ENCODE measurements at places on chromosomes 1 and 21.

DNA sequence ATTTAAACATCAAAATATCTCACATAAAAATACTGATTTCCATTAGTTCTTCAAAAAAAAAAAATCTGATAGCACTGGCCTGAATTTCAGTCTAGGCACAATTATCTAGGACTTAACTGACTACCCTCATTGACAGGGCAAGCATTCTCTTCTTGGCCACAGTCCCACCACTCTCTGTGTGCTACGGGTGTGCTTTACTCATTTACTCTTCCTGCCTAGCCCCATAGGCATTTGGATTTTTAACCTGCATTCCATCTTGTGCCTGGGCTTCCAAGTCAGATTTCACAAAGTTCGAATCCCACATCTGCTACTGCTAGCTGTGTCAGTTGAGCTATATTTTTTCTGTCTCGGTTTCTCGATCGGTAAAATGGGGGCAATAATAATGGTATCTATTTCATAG is 38.0 kb downstream of the PTPN14 start:
- no peak for DNase-seq

DNA sequence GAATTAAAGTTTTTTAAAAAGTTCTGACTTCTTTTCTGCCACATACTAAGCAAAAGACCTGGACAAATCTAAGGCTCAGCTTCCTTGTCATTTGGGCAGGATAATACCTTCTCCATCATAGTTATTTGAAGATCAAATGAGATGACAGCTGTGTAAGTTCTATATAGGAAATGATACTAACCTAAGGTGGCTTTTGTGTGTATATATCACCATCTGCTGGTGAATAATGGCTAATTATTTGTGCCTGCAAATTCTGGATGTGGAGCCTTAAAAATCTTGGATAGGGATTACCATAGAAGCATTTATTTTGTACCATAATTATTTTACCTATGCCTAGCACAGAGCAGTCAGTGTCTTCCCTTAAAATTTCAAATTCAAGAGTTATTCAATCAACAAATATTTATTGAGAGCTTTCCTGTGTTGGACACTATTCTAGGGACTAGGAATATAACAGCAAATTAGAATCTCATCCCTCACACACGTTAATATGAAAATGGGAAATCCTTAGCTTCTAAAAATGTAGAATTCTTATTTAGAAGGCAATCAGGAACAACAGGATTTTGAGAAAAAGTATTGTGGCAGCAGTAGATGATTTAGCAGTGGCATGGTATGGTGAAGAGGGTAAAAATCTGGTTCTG is 89.8 kb downstream of the TMEM200B start:
- peak; percentile 67 for DNase-seq

- DNase-seq = no peak
Observed at GRCh38 chr1:59113876-59114457, 182.9 kb upstream of the FGGY start.

DNA sequence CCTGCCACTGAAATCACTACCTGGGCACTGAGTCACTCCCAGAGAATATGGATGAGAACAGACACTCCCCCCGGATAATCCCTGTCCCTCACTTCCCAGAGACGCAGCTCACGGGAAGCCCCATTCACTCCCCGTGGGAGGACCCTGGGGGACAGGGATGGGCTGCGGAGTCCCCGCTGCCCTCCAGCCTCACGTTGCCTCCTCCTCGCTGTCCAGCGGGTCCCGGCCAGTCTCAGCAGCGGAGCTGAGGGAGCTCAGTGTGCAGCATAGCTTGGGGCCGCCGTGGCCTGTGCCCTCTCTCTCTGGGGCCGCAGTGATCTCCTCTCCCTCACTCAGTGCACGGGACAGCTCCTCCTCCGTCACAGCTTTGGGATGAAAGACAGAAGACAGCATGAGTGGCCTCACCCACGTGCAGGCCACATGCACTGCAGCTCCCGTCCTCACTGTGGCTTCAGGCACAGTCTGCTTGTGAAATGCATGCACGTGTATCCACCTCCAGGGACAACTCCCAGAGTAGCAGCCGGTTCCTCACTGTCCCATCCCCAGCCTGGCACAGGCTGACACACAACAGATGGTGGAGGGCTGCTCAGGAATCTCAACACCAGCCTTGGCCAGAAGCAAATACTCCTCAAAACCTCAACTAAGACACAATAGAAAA is 7.4 kb downstream of the CFAP410 start:
- DNase-seq = peak; percentile 47

GRCh38 chr1:118043624-118044023 is 114.1 kb downstream of the WDR3 start:
- DNase-seq = no peak

DNA sequence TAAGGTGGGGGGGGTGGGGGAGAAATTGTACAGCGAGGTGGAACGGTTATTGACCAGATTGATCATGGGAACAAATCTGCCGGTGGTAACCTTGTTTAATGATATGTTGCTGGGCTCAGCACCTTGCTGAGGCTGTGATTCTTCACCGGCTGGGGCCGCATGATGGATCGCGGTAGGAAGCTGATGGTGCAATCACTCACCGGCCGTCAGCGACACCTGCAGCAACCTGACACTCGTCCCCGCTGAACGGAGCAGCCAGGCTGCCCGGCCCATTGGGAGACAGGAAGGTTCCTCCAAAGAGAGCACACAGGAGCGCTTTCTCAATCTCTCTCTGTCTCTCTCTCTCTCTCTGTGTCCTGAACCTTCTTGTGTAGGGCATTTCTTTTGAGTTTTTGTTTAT is 128.5 kb upstream of the RRP15 start:
- no peak for DNase-seq

DNA sequence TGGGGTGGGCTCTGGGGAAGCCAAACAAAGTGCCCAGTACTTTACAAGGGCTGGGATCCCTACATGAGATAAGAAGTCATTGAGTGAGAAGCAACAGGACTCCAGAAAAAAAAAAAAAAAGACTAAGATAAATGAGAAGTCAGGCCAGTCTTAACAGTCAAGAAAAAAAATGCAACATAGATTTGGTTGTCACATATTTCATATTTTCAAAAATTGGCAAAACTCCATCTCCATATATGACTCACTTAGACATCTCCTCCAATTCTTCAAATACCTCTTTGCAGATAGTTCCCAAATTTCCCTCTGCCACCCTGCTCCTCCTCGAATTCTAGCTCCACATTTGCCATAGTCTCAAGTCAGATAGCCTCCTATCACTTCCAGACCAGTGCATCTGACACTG is 20.9 kb upstream of the SIPA1L2 start:
- DNase-seq = peak; percentile 6

- peak; percentile 13 for DNase-seq
Observed at GRCh38 chr1:116988908-116989307, 12.7 kb upstream of the CD101 start.

- no peak for DNase-seq
Observed at GRCh38 chr21:33733601-33734000, 91.3 kb downstream of the ITSN1 start.

- DNase-seq = no peak
Observed at GRCh38 chr1:167698313-167698712, 23.5 kb upstream of the MPZL1 start.

DNA sequence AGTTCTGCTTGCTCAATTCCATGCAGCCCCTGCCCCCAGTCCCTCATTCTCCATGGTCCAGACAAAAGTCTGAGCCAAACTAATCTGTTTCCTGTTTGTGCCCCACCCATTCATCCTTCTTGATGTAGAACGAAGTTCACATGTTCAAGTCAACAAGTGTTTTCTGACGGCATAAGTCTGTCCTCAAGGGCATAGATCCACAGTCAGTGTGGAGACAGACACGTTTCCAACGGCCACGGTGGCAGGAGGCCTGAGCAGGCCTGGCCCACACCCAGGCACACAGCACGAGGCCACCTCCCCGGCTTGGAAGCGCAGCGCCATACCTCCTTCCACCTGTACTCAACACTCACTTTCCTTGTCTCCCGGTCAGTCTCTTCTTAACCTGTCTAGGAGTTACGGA is 16.1 kb downstream of the ADORA1 start:
- DNase-seq = no peak

DNA sequence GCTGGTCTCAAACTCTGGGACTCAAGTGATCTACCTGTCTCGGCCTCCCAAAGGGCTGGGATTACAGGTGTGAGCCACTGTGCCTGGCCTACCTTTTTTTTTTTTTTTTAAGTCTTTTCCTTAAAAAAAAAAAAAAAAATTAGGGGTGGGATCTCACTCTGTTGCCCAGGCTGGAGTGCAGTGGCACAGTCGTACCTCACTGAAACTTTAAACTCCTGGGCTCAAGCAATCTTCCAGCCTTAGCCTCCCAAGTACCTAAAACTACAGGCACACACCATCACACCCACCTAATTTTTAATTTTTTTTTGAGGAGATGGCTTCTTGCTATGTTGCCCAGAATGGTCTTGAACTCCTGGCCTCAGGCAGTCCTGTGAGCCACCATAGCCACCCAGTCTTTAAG is 38.5 kb downstream of the RNF2 start:
- no peak for DNase-seq

GRCh38 chr1:38718031-38718430 is 141.5 kb downstream of the RRAGC start:
- no peak for DNase-seq

GRCh38 chr1:40075266-40075665 is 21.8 kb downstream of the PPT1 start:
- DNase-seq = no peak

DNA sequence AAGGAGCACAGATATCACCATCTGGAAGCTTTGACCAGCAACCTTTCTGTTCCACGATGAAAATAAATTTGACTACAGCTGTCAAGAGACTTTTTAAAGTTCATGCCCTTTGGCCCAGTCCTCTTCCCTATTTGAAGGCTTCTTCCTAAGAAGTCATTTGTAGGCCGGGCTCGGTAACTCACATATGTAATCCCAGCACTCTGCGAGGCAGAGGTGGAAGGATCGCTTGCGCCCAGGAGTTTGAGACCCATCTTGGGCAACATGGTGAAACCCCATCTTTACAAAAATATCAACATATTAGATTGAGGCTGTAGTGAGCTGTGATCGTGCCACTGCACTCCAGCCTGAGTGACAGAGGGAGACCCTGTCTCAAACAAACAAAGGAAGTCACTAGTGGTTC is 58.3 kb upstream of the IFFO2 start:
- no peak for DNase-seq

GRCh38 chr1:205449750-205450443 is 5.9 kb downstream of the BLACAT1 start:
- peak; percentile 66 for DNase-seq

DNA sequence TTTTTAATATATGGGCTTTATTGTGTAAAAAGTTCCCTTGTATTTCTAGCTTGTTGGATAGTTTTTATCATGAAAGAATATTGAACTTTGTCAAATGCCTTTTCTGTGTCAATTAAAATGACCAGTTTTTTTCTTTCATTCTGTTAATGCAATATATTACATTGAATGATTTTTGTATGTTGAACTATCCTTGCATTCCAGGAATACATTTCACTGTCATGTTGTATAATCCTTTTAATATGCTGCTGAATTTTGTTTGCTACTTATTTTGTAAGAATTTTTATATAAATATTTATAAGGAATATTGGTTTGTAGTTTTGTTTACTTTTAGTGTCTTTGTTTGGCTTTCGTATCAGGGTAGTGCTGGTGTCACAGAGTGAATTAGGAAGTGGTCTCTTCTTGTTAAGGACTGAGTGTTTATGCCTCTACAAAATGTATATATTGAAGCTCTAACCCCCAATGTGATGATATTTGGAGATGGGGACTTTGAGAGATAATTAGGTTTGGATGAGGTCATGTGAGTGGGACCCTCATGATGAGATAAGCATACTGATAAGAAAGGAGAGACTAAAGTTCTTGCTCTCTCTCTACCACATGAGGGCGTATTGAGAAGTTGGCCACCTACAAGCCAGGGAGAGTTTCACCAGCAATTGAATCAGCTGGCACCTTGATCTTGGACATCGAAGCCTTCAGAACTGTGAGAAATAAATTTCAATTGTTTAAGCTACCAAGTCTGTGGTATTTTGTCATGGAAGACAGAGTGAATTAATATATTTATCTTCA is 12.0 kb upstream of the SLAMF6 start:
- no peak for DNase-seq

DNA sequence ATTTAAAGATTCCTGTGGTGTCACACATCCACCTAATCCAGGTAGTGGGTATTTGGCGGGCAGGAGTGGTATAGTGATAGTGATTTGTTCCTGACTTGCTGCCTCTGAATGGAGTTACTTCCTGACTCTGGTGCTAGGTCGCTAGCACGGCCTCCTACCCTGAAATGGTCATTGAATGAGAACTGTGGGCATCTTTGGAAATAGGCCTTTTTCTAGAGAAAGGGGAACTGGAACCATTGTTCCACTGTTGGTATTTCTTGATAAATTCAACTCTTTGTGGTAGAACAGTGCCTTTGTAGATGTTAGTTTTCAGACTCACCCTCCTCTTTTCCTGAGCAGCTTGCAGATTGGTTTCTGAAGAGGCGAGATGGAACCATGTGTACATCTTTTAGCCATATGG is 1.5 kb downstream of the QSOX1 start:
- DNase-seq = no peak

- DNase-seq = no peak
Observed at GRCh38 chr1:224380003-224380402, 23.3 kb downstream of the CNIH4 start.

DNA sequence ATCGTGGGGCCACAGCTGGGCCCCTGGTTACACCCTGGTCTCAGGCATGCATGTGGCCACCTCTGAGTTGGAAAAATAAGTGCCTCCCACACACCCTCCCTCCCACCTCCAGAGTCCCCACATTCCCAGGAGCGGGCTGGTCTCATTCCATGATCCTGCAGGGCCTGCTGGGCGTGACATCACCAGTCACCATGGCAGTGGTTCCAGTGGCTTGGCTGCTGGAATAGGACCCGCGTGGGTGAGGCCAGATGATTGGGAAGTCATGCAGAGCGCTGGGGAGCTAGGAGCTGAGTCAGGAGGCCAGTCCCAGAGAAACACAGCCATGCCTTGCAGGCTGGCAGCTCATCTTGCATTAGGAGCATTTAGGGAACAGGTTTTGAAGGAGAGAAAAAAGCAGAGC is 125.4 kb upstream of the TMEM51 start:
- DNase-seq = peak; percentile 98

- no peak for DNase-seq
Observed at GRCh38 chr1:12370333-12370975, 140.6 kb downstream of the VPS13D start.

- no peak for DNase-seq
Observed at GRCh38 chr1:2083666-2084065, 33.5 kb downstream of the PRKCZ start.

DNA sequence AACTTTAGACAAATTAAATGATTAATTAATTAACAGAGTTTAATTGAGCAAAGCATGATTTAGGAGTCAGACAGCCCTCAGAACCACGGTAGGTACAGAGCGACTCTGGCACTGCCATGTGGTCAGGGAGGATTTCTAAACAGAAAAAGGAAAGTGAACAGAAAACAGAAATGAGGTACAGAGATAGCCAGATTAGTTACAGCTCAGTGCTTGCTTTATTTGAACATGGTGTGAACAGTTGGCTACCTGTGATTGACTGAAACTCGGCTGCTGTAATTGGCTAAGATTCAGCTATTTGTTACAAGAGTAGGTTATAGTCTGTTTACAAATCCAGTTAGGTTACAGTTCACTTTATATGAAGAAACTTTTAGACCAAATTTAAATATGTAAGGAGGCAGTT is 163.0 kb upstream of the TNR start:
- no peak for DNase-seq
